ENCODE measurements at places on chromosomes 6 and 20.

- no peak for DNase-seq
Measured at GRCh38 chr6:56534680-56535419, 107.8 kb downstream of the DST start.

- DNase-seq, result no peak
Measured at GRCh38 chr6:151702851-151703658, 104.4 kb upstream of the ESR1 start.

DNA sequence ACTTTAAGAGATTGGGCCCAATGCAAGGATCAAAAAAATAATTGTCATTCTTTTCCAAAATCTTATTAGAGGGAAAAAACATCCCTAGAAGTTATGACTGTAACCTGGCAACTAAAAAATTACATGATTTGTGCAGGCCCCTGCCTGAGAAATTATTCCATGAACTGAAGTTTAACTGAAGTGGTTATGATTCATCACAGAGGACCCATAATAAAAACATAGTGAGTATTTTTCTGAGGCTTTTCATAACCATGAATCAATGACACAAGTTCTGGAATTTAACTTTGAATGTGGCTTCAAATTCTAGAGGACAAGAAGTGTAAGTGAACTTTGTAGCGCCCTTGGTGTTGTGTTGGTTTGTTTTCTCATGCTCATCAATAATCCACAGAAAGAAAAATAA is 31.1 kb upstream of the CARMIL1 start:
- DNase-seq, result no peak

- DNase-seq, result no peak
Measured at GRCh38 chr6:35058865-35059522, 82.1 kb downstream of the TCP11 start.

DNA sequence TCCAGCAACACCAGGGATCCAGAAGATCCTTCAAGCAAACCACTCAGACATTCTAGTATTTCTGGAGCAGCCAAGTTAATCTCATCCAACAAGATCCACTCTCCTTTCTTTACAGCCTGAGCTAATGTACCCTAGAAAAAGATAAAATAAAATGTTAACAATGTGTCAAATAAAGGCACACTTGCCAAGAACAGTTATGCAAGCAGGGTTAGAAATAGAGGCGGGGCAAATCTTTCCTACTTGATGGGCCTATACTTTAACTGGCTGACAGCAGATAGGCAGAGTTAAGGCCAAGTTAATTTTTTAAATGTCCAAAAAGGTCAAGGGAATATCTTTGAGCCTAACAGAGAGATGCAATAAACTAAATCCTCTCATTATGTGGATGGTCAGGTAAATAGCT is 60.8 kb downstream of the MDN1 start:
- no peak for DNase-seq

DNA sequence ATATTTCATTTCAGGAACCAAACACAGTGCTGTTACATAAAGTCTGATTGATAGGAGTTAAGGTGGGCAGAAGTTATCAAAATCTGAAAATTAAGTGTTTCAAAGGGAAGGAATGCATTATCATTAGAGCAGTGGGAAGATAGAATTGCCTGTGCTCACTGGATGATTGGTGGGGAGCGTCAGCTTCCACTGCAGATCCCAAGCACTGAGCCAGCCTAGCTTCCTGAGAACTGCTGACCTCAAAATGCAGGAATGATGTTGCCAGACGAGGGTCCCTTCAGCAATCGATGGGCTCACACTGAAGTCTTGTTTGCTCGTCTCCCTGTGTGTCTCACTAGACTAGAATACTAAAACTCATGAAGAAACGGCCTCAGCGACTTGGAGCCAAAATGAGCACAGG is 110.0 kb upstream of the PHACTR1 start:
- no peak for DNase-seq

GRCh38 chr6:15131651-15132061 is 114.2 kb upstream of the JARID2 start:
- DNase-seq, result no peak

DNA sequence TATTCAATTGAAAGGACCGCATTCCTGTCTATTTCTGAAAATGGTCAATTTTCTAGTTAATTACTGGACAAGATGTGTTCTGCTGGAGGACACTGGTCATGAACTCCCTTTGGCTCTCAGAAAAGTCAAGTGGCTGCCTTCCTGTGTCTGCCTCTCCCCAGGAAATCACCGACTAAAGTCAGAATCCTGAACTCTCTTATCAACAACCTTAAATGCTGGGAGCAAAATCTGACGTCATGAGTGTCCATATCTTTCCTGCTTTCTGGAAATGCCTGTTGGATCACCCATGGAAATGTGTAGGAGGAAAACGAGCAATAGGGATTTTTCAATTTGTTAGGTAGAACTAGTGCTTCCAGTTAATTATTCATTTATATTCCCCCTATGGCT is 53.5 kb upstream of the PLCB1 start:
- no peak for DNase-seq

DNA sequence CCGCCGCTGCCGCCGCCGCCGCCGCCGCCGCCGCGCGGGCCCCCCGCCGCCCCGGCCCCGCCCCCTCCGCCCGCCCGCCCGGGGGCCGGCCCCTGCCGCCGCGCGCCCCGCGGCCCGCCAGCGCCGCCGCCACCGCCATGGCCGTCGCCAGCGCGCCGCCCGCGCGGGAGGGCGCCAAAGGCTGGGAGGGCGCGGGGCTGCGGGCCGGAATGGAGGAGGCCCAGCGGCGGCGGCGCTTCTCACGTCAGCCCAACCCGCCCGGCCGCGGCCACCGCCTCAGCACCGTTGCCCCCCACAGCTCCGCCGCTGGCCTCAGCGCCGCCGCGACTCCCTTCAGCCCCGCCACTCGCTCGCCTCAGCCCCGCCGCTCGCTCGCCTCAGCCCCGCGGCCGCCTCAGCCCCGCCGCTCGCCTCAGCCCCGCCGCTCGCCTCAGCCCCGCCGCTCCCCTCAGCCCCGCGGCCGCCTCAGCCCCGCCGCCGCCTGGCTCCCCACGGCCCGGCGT is 258 bp downstream of the PHF10 start:
- DNase-seq, result peak; percentile 53

DNA sequence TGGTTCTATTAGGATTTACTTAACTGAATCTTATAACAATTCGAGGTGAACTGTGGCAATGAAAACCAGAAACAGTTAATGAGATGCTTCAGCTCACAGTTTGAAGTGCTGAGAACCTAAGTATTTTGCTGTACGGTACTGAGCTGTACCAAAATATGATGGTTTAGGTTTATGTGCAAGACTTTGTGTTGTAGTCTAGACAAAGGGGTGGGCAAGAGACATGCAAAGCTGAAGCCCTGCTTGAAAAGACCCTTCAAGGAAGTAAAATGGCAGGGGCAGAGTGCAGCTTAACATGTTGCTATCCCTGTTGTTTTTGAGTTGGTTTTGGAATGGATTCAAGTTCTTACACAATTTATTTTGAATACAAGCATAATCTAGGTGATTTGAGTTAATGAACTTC is 54.0 kb downstream of the RNF182 start:
- no peak for DNase-seq

DNA sequence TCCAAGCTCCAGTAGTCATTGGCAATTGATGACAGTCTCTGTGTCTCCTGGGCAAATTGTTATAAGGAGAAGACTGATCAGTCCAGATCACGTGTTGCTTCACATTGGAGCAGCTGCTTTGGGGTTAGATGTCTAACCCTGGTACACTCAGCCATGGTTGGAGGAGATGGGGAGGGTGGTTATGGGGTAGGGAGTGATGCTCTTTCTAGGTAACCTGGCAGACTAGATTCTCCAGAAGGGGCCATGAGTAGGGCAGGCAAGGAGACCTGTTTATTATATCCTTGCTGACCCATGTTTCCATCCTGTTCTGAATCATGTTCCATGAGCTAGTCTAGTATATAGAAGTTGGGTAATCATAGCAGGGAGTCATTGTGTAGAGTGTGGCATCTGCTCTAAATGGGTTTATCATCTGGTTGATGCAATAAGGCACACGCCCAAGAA is 50.8 kb upstream of the BACH2 start:
- DNase-seq, result peak; percentile 19

DNA sequence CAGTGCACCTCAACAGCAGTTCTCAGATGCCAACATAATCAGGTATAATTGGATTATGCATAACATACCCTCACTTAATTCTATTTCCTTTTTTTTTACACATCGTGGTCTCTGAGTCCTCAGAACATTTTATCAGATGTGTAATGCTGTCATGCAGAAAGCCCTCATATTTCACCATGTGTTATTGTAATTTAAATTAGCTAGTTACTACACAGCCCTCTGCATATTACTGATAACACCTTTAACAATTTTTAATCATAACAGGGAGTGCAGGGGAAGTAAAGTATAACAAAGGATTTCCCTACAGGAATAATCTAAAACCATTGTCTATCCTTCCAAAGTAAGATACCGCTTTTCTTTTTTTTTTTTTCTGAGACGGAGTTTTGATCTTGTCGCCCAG is 91.9 kb upstream of the CCDC28A start:
- no peak for DNase-seq

- no peak for DNase-seq
Measured at GRCh38 chr20:46651091-46651962, at the start of gene SLC13A3. Gene SLC13A3, minus strand, starts transcription at chr20:46651459. Its CDS starts 38 bp downstream, at chr20:46651421.

GRCh38 chr6:157186785-157187181 is 136.5 kb downstream of the TMEM242 start:
- no peak for DNase-seq

- no peak for DNase-seq
Measured at GRCh38 chr6:37236921-37237320, 20.7 kb upstream of the TBC1D22B start.

DNA sequence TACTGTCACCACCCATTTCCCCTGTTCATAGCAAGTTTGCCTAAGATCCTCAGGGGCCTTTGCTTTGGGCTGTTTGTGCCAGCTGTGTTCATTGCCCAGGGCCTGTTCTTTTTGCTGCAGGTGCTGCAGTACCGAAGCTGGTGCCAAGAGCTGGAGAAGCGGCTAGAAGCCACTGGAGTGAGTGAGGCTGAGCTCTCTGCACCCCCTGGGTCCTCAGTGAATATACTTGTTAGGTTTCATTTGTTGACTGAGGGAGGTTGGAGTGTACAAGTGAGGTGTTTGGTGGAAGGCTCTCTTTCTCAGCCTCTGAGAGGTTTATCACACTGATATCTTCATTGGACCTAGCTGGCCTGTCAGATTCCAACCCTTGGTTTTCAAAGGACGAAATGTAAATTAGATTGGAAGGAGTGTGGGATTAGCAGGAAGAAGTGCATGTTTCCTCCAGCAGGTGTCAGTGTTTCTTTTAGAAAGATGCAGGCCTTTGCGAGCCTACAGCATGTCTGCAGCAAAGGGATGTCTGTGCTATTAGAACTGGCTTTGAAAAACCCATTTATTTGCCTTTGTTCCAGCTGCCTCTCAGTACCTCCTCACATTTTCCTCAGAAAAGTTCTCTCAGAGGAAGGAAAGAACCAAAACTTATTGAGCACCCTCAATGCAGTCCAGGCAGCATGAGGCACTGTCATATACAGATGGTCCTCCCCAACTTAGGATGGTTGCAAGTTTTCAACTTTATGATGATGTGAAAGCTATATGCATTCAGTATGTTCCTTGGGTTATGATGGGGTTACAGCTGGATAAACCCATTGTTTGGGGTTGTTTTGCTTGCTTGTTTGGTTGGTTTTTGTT is 8.3 kb downstream of the CEP250 start:
- peak; percentile 49 for DNase-seq

DNA sequence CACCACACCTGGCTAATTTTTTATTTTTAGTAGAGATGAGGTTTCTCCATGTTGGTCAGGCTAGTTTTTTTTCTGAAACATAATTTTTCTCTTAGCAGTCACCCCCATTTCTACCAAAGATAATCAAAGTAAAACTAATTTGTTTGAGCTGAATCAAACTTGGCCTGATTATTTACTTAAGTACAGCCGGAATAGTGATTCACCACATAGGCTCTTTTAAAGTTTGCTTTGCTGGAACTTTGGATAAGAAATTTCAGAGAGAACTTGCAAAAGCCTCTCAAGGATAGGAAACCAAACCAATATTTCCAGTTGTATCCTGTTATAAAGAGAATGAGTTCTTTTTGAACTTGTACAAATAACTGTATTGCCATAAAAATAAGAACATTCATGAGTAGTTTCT is 105.0 kb upstream of the SYNCRIP start:
- no peak for DNase-seq

- no peak for DNase-seq
Measured at GRCh38 chr6:92122746-92123145, 1296.6 kb downstream of the EPHA7 start.

- no peak for DNase-seq
Measured at GRCh38 chr20:21395051-21395665, 2.2 kb downstream of the NKX2-4 start.

- no peak for DNase-seq
Measured at GRCh38 chr20:39050555-39050902, 88.4 kb downstream of the DHX35 start.

DNA sequence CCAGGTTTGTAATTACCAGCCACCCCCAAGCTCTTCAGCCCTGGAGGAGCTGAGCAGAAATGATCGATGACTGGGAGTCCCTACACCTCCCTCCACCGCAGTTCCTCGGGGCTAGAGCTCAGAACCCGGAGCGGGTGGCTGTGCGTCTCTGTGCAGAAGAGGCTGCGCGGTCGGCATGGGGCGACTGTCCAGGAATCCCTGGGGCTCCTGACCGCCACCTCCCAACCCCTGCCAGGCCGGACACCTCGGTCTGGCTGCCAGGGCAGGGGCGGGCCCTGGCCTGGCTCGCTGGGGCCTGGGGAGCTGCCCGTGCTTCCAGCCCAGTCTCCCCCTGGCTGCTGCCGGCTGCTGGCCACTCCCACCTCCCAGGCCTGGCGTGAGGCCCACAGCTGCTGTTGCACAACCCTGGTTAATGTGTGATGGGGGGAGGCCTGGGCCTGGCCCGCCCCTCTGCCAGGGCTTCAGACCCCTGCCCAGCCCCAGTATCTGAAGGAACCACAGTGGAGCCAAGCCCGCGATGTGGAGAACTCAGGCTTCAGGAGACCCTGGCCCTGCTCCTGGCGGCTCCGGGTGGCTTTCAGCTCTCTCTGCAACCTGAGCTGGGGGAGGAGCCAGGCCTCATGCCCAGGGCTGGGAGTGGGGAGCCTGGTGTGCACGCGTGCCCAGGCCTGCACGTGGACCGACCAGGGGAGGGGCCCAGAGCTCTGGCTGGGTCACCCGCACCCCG is 1.2 kb downstream of the SLC2A4RG start:
- no peak for DNase-seq

DNA sequence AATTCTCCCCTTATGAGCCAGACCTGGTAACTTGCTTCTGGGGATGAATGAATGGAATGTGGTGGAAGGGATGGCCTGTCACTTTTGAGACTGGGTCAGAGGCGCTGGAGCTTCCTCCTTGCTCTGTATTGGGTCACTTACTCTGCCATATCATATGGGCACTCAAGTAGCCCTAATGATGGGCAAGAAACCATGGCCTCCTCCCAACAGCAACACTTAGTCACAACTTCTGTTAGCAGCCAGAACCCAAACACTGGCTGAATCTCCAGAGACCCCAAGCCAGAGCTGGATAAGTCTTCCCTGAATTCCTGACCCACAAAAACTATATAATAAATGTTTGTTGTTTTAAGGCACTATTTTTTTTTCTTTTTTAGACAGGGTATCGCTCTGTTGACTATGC is 5.5 kb downstream of the E2F1 start:
- no peak for DNase-seq
